ENCODE measurements at places on chromosomes 7 and 10.

GRCh38 chr10:69253171-69253570 lies 25.1 kb upstream of the HK1 start:
- no peak for DNase-seq

GRCh38 chr10:131733596-131733995 lies 167.2 kb upstream of the PPP2R2D start:
- DNase-seq, result no peak

DNA sequence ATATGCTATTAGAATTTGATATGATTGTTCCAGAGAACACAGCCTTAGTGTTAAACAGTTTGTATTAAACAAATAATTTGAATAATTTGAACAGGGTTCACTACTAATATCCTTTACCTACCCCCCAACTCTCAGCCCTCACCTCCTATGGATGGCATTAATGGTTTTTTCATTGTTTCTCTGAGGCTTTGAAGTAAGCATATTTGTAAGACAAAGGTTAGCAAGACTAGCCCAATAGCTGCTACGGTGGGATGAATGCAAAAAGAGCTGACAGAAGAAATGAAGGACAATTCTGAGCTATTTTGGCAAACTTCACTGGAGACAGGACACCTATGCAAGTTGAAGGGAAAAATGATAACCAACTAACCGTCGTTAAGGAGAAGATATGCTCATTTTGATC lies 61.6 kb downstream of the ARL4A start:
- DNase-seq, result no peak

DNA sequence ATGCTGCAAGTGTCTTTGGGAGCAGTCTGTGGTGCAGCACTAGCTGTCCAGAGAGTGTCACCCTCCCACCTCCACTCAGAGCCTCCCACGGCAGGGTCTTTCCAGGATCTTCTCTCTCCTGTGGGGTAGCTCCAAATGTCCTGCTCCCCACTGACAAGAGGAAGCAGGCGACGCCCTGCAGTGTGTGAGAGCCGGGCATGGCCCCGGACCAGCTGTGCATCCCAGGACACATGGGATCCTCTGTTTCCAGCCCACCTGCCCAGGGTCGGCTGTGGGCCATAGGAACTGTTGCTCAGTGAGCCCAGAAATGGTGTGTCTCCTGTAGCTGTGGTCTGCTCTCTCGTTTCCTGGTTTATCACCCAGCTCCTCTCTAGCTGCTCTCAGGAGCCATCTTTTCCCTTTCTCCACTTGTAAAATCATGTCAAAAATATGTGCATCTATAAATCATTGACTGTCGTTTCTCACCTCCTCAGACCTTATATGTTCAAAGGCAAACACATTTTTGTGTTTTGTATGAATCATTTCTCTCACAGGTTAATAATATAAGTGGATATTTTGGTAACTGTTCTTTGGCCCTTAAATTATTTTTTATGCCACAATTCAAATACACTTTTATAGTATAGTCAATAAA lies 74.9 kb downstream of the VWC2 start:
- no peak for DNase-seq

DNA sequence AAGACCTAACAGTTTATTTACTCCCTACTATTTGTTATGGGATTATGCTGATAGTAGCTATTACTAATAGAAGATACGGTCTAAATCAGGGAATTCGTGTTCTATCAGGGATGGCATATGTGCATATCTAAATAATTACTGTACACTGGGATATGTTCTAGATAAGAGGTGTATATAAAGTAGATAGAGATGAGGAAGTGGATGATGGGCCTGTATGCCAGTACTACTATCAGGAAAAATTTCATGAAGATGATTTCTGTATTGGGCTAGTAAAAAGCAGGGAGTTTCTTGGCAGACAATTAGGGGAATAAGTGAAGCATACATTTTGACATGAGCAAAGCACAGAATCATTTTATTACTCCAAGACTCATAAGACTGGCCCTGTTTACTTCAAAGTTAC lies 26.2 kb downstream of the PTPN12 start:
- no peak for DNase-seq

- DNase-seq, result no peak
Observed at GRCh38 chr10:44458671-44459413, 73.9 kb upstream of the CXCL12 start.

GRCh38 chr7:125934539-125934938 lies 1004.9 kb upstream of the POT1 start:
- DNase-seq, result no peak

DNA sequence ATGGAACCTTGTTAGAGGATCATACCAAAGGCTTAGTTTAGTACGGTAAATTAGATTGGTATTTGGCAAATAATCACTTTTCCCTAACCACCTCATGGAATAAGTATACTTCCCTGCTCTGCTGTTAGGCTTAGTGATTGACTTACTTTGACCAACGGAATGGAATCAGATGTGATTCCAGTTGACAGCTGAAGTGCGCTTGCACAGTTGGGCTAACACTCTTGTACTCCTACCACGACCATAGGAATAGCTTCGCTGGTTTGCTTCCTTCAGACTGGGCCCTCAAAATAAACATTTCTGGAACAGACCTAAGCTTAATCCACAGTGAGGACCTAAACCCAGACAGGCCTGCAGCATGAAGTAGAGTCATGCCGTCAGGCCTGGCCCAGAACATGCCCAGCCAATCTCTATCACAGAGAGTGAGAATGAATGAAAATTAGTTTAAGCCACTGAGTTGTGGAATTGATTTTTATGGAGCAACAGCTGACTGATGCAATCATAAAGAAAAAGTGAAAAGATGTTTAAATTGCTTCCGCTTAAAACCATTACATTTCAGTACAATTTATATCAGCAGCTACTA lies 122.3 kb downstream of the DOCK4 start:
- no peak for DNase-seq

DNA sequence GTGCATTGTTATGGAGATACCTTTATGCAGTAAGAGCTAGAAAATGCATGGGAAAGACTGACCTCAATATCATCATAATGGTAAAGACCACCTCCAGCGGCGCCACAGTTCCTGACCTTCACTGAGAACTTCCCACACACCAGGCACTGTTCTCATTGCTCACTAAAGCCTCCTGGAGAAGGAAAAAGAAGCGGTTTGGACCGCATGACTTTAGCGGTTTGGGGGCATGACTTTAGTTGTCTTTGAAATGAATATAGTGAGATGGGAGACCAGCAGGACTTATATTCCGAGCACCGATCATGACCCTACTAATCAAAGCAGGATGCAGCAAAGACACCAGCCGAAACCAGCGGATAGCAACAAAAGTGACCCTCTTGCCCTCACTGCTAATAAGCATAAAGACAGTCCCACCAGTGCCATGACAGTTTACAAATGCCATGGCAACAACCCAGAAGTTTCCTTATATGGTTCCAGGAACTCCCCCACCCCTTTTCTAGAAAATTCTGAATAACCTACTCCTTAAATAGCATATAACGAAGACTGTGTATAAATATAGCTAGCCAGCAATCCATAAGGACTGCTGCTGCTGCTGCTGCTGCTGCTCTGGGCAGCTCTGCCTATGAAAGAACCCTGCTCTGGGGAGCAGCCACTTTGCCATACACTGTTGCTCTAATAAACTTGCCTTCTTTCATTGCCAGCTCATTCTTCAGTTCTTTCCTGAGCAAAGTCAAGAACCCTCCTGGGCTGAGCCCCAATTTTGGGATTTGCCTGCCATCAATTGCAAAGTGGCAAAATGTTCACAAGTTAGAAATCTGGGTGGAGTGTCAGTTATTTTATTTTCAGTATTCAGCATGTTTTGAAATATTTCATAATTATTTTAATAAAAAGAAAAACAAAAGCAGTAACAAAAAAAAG lies 694.1 kb downstream of the SUGCT start:
- no peak for DNase-seq

DNA sequence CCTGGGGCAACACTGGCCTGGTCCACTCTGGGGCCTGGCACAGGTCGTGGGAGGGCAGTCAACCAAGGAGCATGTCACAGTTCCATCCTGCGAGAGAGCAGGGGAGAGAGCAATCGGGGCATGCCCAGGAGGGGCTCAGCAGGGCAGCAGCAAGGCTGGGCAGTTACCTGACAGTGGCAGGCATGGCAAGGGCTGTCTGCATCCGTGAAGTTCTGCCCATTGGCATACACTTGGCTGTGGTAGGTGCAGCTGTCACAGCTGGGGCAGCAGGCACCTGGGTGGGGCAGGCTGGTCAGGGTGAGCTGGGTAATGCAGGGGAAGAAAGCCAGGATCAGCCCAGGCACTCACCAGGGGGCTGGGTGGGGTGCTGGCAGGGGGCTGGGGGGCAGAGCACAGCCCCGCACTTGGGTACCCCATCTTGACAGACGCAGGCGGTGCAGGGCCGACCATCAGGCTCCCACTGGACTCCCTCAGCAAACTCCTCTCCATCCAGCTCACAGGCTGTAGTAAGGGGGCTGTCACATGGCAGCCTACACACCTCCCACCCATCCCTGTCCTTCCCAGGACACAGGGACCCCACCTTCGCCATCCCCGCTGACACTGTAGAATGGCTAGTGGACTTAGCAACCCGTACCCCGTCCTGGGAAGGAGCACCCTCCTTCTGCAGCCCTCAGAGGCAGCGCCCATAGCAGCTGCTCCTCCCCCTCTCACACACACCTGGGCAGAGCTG lies 17.8 kb downstream of the KCP start:
- DNase-seq, result no peak

DNA sequence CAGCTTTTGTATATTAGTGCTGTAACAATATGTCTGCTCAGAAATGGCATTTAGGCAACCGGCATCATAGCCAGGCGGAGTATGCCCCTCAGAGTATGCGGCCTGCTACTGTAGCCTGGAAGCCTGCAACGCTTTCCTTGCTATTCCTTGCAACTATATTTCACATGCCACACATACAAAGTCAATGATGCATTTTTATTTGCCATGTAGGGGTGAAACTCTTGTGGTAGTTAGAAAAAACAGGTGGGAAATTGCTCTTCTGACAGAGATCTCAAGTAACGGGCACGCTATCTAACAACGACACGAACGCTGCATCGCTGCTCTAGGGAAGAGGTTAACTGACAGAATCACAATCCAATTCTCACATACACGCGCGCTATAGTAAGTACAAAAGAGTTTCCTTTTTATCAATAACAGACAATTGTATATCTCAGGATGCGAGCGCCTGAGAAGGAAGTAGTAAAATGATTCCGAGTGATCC lies 5.9 kb downstream of the EBF3 start:
- DNase-seq, result no peak

GRCh38 chr7:66142334-66142733 lies 27.7 kb downstream of the CRCP start:
- DNase-seq, result no peak

DNA sequence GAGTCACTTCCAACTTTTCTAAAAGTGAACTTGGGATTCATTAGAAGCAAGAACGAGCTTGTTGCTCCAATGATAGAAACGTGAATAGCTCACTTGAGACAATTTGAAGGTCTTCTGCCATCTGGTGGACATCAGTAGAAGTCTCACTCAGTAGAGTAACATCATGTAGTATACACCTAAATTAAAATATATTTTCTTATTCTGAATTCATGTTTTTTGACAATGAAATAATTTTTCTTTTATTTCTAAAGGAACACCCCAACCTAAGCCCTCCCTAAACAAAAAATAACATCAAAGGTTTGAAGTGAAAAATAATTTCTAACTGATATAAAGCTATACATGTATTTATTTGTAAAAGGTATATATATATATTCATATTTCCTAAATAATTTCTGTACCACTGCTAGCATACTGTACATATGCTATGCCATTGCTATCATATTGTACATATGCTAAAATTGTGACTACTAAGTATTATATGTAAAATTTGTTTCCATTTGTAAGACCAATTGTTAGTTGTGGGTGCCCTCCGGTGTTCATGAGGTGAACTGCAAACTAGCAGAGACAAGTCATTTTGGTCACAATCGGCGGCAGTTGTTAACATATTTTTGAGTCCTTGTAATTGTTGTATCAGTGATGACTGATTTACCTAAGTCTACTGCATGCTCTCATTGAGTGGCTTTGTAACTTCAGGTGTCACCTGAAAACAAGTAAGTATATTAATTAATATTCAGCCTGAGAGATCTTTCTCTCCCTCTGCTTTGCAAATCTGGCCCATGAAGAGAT lies 121.9 kb downstream of the PTPRZ1 start:
- DNase-seq, result peak; percentile 82

- no peak for DNase-seq
Observed at GRCh38 chr10:31720546-31720945, 208.1 kb downstream of the ARHGAP12 start.

- no peak for DNase-seq
Observed at GRCh38 chr10:114420811-114421485, 16.6 kb upstream of the AFAP1L2 start.

DNA sequence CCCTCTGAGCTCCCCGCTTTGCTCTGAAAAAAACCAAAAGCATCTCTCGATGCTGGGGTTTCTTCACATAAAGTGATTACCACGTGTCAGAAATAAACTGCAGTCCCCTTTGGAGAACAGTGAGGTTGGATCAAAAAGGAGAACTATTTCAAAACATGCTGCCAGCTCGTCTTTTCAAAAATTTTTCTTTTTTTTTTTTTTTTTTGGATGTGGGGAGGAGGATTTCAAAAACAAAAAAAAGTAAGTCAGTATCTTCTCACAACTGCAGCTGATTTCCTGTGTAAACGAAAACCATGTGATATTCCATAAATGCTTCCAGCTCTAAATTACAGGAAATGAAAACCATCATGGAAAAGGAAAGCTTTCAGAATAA lies 155.0 kb upstream of the LYZL2 start:
- peak; percentile 95 for DNase-seq

GRCh38 chr10:92208157-92208720 lies 82.6 kb downstream of the CPEB3 start:
- no peak for DNase-seq

All from lung microvascular endothelial cell (primary cell).